ENCODE measurements at places on chromosomes 2 and 18. TPM values are rescaled to one million over a fixed set of nuclear protein-coding genes. Genes with fewer than 3 reads are reported as not detected.

NPAS2 gene
- polyA plus RNA-seq: 62.7 TPM

IL1F10 gene
- 0.51 TPM for polyA plus RNA-seq

L3MBTL4 gene
- 2.0 TPM for polyA plus RNA-seq

SH3BP4 gene
- polyA plus RNA-seq: 5.5 TPM

NPHP1 gene
- 2.3 TPM for polyA plus RNA-seq

ANKRD30BL gene
- not detected for polyA plus RNA-seq

KCTD1 gene
- 47.4 TPM for polyA plus RNA-seq

CNTNAP5 gene
- not detected for polyA plus RNA-seq

TMEM169 gene
- polyA plus RNA-seq: 0.04 TPM

ALPI gene
- not detected for polyA plus RNA-seq

SERPINB12 gene
- 1.4 TPM for polyA plus RNA-seq

REG1B gene
- 0.34 TPM for polyA plus RNA-seq

BOLL gene
- polyA plus RNA-seq: not detected

NEU2 gene
- polyA plus RNA-seq: not detected

ARHGAP25 gene
- polyA plus RNA-seq: 4.0 TPM

Measured in esophagus (tissue), 2 donors.